ENCODE measurements at places on chromosomes 13 and 19.
A peak's percentile ranks its signal among the peaks of the same experiment; 100 is the strongest.

DNA sequence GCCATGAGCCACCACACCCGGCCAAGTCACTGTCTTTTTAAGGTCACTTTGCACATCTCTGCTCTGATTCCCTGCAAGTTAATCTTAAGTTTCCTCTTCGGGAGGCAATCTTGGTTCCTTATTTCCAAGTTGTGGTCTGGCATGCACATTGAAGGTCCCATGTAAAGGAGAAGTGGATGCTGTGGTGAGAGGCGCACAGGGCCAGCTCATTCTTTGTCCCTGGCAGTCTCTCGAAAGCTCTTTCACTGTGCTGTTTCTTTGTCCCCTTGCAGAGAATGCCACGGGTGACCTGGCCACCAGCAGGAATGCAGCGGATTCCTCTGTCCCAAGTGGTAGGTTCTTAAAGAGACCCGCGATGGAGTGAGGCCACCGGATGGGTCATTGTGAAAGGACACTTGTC is 16.4 kb upstream of the C19orf33 start:
- peaks cover 47% of the 10 kb centered on the region for H3K36me3 ChIP-seq
- H3K27ac ChIP-seq = no peak overlapping the region
- no peak for DNase-seq

GRCh38 chr19:12543855-12544254 is 7.4 kb downstream of the ZNF564 start:
- H3K4me3 ChIP-seq = no peak overlapping the region
- no peaks in the 10 kb centered on the region for H3K27me3 ChIP-seq
- DNase-seq = no peak
- H3K4me1 ChIP-seq = peaks cover 13% of the 10 kb centered on the region
- H3K27ac ChIP-seq = no peak overlapping the region

DNA sequence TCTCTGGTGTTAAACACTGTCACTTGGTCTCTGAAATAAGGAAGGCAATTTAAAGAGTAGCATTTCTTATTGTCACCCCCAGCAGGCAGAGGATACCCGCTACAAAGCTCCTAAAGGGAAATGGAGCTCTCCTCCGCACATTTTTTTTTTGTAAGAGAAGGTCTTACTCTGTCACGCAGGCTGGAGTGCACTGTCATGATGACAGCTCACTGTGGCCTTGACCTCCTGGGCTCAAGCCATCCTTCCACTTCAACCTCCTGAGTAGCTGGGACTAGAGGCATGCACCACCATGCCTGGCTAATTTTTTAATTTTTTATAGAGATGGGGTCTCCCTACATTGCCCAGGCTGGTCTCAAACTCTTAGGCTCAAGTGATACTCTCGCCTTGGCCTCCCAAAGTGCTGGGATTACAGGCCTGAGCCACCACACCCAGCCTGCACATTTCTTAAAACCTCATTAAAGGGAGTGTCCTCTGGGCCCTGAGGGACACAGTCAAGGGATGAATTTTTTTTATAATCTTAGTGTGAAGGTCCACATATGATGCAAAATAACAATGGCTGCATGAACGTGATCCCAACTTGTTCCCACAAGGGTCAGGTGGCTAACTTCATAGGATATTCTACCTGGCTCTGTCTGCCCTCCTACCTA is 32.1 kb downstream of the SLC25A30 start:
- H3K27me3 ChIP-seq = no peaks in the 10 kb centered on the region
- no peaks in the 10 kb centered on the region for H3K4me1 ChIP-seq
- no peak overlapping the region for H3K4me3 ChIP-seq
- H3K27ac ChIP-seq = no peak overlapping the region
- H3K36me3 ChIP-seq = peaks cover 12% of the 10 kb centered on the region
- no peak for DNase-seq

DNA sequence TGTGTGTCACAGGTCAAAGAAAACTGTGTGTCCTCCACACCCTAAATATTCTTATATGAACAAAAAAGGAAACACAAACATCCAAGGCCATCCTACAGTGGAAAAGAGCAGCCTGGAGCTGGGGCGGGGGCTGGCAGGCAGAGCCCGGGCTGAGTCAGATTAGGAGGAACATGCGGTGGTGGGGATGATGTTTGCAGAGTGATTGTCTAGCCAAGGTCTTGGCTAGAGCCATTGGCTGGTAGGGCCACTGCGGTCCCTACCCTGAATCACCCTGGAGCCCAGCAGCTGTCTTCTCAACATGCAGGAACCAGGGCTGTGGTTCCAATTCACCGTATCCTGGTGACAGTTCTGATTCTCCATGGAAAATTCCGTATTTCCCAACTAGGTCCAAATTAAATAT is 439.5 kb downstream of the FGF9 start:
- H3K27me3 ChIP-seq = no peaks in the 10 kb centered on the region
- H3K27ac ChIP-seq = peak overlapping the region; percentile 70
- DNase-seq = peak; percentile 84
- no peaks in the 10 kb centered on the region for H3K4me1 ChIP-seq
- H3K4me3 ChIP-seq = no peak overlapping the region
- no peaks in the 10 kb centered on the region for H3K36me3 ChIP-seq

DNA sequence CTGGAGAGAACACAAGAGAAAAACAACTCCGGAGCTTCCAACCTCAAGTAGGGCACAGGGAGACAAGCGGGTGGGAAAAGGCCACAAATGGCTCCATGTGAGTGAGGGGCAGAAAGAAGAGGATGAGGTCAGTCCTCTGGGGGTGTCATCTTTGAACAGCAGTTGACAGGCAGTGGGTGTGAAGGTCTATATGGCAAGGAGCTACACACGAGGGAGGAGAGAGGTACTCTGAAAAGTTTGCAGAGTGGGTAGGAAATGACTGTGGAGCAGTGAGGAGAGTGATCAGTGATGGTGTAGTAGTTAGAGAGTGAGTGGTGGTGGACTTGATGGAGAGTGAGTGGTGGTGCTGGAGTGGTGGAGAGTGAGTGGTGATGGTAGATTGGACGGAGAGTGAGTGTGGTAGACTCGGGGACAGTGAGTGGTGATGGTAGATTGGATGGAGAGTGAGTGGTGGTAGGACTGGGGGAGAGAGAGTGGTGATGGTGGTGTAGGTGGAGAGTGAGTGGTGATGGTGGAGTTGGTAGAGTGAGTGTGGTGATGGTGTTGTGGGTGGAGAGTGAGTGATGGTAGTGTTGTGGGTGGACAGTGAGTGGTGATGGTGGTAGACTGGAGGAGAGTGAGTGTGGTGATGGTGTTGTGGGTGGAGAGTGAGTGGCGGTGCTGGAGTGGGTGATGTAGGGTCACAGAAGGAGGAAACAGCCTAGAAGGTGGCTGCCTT is 4.0 kb downstream of the TFDP1 start:
- peaks cover 5% of the 10 kb centered on the region for H3K36me3 ChIP-seq
- peaks cover 2% of the 10 kb centered on the region for H3K4me1 ChIP-seq
- no peak overlapping the region for H3K4me3 ChIP-seq
- H3K27me3 ChIP-seq = no peaks in the 10 kb centered on the region
- DNase-seq = no peak

Data from tibial artery (tissue), 4 donors.